ENCODE measurements at places on chromosomes 5 and 9. TPM values are rescaled to one million over a fixed set of nuclear protein-coding genes. Genes with fewer than 3 reads are reported as not detected.

Gene LCN12
- total RNA-seq, result 1.1 TPM

DNA sequence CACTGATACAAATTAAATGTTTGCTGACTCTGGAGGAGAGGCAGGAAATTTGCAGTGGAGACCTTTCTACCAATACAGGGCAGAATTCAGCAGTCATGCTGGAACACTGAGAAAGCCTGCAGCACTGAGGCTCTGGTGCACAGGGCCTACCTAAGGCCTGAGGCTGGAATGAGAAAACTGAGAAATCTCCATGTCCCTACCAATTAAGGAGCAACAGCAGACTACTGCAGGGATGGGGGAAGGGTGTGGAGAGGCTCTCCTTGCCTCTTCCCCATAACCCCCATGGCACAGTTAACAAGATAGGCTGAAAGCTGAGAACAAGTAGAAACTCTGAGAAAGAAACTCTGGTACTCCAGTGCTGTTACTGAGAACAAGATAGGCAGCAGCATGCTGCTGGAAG lies 10.5 kb downstream of the FBXO4 start:
- H3K4me3 ChIP-seq, result no peak overlapping the region
- H3K4me1 ChIP-seq, result no peaks in the 10 kb centered on the region
- peaks cover 27% of the 10 kb centered on the region for H3K36me3 ChIP-seq
- no peak overlapping the region for H3K27ac ChIP-seq
- DNase-seq, result no peak
- no peaks in the 10 kb centered on the region for H3K27me3 ChIP-seq

Gene C9
- not detected for total RNA-seq

- no peaks in the 10 kb centered on the region for H3K36me3 ChIP-seq
- H3K4me3 ChIP-seq, result no peak overlapping the region
- DNase-seq, result no peak
- no peak overlapping the region for H3K27ac ChIP-seq
These were observed 19.4 kb downstream of the CXCL14 start for GRCh38 chr5:135559354-135559753.

GRCh38 chr9:107631788-107632187 lies 142.2 kb upstream of the KLF4 start:
- H3K36me3 ChIP-seq, result no peaks in the 10 kb centered on the region
- no peak for DNase-seq
- no peak overlapping the region for H3K27ac ChIP-seq
- H3K4me3 ChIP-seq, result no peak overlapping the region

Gene CYSRT1
- 0.23 TPM for total RNA-seq

Gene PTGES
- total RNA-seq, result 0.09 TPM

GRCh38 chr9:107761307-107761706 lies 271.7 kb upstream of the KLF4 start:
- no peaks in the 10 kb centered on the region for H3K36me3 ChIP-seq
- no peak overlapping the region for H3K27ac ChIP-seq
- no peak for DNase-seq
- no peak overlapping the region for H3K4me3 ChIP-seq
- H3K27me3 ChIP-seq, result no peaks in the 10 kb centered on the region
- no peaks in the 10 kb centered on the region for H3K4me1 ChIP-seq

GRCh38 chr9:90965226-90966030 lies 163.8 kb downstream of the SYK start:
- no peak overlapping the region for H3K4me3 ChIP-seq
- no peak overlapping the region for H3K27ac ChIP-seq
- DNase-seq, result no peak
- peaks cover 24% of the 10 kb centered on the region for H3K27me3 ChIP-seq
- peaks cover 37% of the 10 kb centered on the region for H3K4me1 ChIP-seq
- H3K36me3 ChIP-seq, result no peaks in the 10 kb centered on the region

DNA sequence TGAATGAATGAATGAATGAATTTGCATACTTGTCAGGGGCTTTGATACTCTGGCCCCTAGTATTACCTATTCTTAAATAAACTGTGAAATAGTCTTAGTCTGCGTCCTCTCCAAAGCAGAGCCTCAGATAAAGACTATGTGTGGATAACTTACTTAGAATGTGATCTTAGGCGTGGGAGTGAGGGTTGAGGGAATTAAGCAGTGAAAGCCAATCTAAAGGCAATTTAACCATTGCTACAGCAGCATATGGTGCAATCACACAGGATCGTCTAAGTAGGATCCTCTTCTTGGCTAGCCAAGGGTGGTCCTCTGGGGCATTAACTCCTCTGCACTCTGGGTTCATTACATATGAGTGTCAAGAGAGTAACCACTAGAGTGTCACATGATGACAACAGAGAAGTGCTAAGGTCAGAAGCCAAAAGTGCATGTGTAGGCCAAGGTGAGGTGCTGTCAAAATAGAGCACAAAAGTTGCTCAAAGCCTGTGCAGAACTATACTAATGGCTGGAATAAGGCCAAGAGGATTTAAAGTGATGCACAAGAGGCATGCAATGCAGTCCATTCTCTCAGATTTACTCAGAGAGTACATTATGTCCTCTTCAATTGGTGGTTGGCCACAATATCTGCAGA lies 274.4 kb upstream of the SEMA6A start:
- H3K27ac ChIP-seq, result no peak overlapping the region
- no peak for DNase-seq
- H3K4me3 ChIP-seq, result no peak overlapping the region
- no peaks in the 10 kb centered on the region for H3K4me1 ChIP-seq
- H3K36me3 ChIP-seq, result no peaks in the 10 kb centered on the region
- H3K27me3 ChIP-seq, result peaks cover 9% of the 10 kb centered on the region

Gene CER1
- not detected for total RNA-seq

GRCh38 chr9:84969084-84969483 lies 299.6 kb downstream of the NTRK2 start:
- H3K27ac ChIP-seq, result no peak overlapping the region
- H3K27me3 ChIP-seq, result peaks cover 8% of the 10 kb centered on the region
- H3K4me3 ChIP-seq, result no peak overlapping the region
- H3K36me3 ChIP-seq, result no peaks in the 10 kb centered on the region
- H3K4me1 ChIP-seq, result no peaks in the 10 kb centered on the region
- no peak for DNase-seq

DNA sequence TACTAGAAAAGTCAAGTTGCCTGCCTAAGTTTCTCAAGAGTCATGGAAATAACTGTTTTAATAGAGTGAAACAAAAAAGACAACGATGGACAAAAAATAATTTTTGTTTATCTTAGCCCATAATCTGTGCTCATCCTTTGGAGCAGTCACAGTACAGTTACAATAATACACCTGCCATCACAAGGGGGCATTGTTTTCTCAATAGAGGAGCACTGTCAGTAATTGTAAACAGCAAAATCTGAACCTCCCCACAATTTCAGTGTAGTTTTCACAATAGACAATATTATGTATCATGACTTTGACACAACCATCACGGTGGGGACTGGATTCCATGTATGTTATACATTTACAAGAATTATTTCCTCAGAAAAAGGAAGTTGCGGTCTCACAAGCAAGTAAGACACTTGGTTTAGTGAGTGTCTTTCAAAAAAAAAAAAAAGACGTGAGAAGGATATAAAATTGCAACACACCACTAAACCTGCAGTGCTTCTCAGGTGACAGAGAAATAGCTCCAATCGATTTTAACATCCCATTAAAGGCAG lies 586.3 kb downstream of the PTPRD start:
- H3K27me3 ChIP-seq, result no peaks in the 10 kb centered on the region
- H3K27ac ChIP-seq, result no peak overlapping the region
- no peak for DNase-seq
- H3K36me3 ChIP-seq, result no peaks in the 10 kb centered on the region

Gene ENTREP1
- not detected for total RNA-seq

DNA sequence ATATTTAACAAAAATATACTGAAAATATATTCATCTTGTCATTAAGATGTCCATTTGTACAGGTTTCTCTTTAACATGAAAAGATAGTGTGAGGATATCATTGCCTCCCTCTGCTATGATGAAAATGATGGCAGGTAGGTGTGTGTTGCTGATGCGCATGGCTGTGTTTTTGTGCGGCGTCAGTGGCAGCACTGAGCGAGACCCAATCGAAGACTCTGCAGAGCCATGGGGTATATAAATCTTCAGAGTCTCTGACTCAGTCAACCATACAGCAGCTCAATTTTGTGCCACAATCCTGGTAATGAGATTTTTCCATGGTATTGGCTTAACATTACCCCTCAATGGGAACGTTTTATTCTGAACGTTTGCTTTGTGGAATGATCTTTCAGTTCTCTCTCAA lies 153.5 kb upstream of the IQGAP2 start:
- no peak overlapping the region for H3K4me3 ChIP-seq
- no peak overlapping the region for H3K27ac ChIP-seq
- H3K36me3 ChIP-seq, result no peaks in the 10 kb centered on the region

Gene ANKRD20A1
- total RNA-seq, result 0.90 TPM

DNA sequence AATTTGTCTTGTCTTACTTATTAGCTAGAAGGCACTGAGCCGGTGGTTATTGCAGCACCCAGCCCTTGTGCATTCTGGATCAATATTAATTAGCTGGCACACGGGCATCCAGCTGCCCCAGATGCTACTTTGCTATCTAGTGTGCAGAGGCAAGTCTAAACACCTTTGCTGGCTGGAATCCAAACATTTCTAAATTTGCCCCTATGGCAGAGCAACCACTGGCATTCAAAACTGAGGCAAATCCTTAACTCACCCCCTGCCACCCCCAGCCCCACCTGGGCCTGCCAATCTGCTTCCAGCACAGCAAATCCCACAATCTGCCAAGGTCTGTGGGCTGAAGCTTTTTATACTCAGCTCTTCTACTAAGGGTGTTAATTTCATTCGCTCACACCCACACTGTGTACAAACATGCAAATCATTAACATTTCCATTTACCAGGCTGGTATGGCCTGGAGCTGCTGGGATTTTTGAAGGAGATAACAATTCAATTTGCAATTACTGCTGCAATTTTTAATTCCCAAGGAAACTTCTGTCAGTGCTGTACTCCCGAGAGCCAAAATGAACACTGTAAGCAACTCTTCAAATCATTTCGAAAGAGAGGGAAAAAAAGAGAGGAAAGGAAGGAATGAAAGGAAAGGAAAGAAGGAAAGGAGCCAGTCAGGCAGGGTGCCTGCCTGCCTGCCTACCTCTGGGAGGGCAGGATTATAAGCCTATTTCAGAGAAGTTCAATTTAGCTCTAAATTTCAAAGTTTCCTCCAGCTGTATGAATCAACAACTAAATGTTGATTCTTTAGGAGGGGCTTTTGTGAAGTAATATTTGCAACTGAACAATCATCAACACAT lies 35.5 kb downstream of the RAPGEF1 start:
- DNase-seq, result no peak
- H3K36me3 ChIP-seq, result peaks cover 12% of the 10 kb centered on the region
- H3K27me3 ChIP-seq, result no peaks in the 10 kb centered on the region
- peak overlapping the region; percentile 5 for H3K27ac ChIP-seq
- peaks cover 83% of the 10 kb centered on the region for H3K4me1 ChIP-seq
- H3K4me3 ChIP-seq, result no peak overlapping the region

Gene ATG10
- total RNA-seq, result 4.7 TPM

DNA sequence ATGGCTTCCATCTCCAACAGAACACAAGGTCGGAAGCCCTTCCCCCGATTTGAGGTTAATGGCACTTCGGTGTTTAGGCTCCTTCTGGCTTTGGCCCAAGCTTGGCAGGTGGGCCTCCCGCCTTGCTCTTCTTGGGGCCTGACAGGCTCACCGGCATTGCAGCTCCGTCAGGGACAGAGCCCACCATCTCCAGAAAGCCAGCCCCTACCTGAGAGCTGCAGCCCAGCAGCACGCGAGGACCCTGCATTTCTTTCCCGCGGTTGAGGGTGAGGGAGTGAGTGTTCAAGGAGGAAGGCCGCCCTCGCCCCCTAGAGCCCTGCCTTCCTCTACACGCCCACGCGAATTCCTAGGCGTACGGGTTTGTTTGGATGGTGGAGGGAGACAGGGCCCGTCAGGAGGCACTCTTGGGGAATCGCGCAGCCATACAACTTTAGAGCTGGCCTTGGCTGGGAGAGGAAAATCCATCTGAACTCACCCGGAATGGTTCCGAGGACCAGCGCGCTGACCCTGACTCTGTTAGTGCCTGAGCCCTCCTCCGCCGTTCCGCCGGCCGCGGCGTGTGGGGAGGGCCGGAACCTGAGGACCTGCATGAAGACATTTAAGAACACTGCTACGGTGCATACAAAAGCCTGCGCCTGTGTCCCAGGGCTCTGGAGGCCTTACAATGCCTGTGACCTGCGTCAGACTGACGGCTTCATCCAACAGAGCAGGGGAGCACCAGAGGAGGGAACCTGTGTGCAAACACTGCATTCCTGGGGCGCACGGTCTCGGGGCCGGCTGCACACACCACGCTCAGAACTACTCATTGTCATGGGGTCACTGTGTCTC lies 73.8 kb downstream of the MRPL36 start:
- no peak overlapping the region for H3K27ac ChIP-seq
- DNase-seq, result no peak
- peaks cover 4% of the 10 kb centered on the region for H3K27me3 ChIP-seq
- H3K4me1 ChIP-seq, result no peaks in the 10 kb centered on the region

Gene ZNF366
- total RNA-seq, result not detected

Gene CORO2A
- total RNA-seq, result 9.7 TPM

Gene EGFL7
- 1.4 TPM for total RNA-seq

Gene TXNDC8
- total RNA-seq, result not detected

DNA sequence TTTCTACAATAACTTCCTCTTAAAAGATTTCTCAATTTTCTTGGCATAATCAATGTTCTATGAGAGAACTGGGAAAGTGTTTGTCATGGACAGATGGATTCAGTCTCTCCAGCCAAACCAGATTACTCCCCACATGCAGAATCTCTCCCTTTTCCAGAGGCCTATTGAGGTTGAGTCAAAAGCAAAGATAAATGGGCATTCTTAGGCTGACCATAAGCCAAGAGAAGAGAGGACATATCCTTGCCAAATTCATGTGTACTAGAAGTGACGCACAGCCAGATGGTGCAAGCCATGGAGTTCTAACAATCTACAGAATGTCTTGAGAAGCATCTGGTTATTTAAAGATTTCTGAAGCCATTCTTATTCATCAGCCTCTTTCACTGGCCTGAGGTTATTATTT lies 2115.0 kb downstream of the MAT2B start:
- H3K36me3 ChIP-seq, result no peaks in the 10 kb centered on the region
- H3K4me3 ChIP-seq, result no peak overlapping the region
- no peaks in the 10 kb centered on the region for H3K27me3 ChIP-seq
- H3K4me1 ChIP-seq, result no peaks in the 10 kb centered on the region
- H3K27ac ChIP-seq, result no peak overlapping the region
